Body of pancreas (tissue), 4 donors: ENCODE measurements at places on chromosomes 2 and 18. TPM values are rescaled to one million over a fixed set of nuclear protein-coding genes. Genes with fewer than 3 reads are reported as not detected.

Gene GLI2
- total RNA-seq = 1.3 TPM

Gene HSPE1
- total RNA-seq = 40.2 TPM

GRCh38 chr18:47797126-47797525 is 133.3 kb downstream of the SMAD2 start:
- no peak for DNase-seq

DNA sequence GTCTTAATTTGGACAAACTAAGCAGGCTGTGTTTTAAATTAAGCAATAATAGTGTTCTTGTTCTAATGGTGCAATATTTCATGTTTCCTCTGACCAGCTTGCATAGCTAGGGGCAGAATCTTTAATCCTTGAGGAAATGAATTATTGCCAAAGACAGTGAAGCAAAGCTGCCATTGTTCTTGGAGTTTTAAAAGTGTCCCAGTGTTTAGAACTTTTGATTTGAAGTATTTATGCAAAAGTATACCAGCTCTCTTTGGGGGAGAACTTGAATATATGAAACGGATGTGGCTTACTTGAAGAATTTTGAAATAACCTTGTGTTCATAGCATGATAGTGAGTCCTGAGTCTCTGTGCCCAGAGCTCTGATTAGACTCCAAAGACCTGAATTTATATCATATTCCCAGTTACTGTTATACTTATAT is 33.4 kb downstream of the ITGA6 start:
- DNase-seq = no peak

GRCh38 chr2:241984271-241984655 is 114.7 kb downstream of the RTP5 start:
- DNase-seq = no peak

DNA sequence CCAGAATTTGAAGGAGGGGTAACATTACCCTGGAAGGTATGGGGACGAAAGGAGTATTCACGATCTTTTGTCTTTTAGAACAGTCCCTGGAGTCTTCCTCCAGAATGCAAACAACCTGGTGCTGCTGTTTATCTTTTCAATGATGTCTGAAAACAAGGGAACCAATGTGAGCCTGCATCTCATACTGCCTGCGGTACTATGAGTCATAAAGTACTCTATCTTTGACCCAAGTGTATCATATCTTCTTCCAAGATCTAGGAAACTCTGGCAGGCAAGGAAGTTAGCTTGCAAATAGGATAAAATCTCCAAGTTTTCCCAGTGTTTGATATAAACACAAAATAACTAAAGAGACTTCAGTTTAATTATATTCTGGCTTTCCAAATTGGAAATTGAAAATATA is 968.5 kb downstream of the LRP1B start:
- no peak for DNase-seq

DNA sequence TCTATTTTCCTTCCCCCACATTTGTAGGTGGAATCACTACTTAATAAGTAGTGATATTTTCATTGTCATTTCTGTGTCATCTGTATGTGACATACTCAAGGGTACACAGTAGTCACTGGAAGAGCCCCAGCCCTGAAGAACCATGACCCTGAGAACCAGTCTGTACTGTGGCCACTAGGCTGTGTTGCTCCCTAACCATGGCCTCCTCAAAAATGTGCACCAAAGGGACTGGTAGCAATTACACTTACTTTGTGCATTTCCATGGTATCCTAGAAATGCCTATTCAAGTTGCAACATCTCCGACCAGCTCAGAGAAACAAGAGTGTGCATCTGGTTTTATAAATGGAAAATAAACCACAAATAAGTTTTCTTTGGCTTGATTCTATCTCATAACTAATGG is 155.1 kb downstream of the DOCK10 start:
- no peak for DNase-seq

GRCh38 chr2:64626963-64627760 is 26.6 kb downstream of the SERTAD2 start:
- no peak for DNase-seq

DNA sequence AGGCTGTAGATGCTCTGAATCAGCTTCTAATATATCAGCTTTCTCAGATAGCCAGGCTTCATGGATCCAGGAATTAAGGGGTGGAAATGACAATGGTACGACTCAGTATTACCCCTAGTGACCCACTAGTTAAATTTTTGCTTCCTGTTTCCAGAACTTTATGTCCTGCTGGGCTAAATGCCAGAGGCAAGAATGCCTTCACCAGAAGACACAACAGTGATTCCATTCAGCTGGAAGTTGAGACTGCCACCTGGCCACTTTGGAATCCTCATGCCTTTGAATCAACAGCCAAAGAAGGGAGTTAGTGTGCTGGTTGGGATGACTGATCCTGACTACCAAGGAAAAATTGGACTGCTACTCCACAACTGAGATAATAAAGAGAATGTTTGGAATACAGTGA is 239.1 kb downstream of the ASXL3 start:
- DNase-seq = no peak
